ENCODE measurements at places on chromosomes 13 and 19.
A peak's percentile ranks its signal among the peaks of the same experiment; 100 is the strongest.

- peak; percentile 66 for DNase-seq
Measured at GRCh38 chr19:49889687-49890348, 6.9 kb downstream of the IL4I1 start.

DNA sequence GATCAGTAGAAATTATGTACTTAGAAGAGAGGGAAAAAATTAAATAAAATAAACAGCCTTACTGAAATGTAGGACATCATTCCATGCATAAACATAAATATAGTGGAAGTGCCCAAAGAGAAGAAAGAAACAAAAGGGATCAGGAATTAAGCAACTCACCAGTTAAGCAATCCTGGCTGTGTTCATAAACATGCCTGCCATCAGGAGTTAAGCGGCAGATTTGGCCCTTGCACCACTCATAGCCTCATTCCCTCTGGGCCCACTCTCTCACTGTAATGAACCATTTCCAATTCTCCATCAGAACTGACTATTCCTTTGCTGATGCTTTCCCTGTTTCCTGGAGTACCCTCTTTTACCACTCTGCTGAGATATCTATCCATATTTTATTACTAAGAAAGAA, 281.4 kb downstream of the LHFPL6 start:
- no peak for DNase-seq

DNA sequence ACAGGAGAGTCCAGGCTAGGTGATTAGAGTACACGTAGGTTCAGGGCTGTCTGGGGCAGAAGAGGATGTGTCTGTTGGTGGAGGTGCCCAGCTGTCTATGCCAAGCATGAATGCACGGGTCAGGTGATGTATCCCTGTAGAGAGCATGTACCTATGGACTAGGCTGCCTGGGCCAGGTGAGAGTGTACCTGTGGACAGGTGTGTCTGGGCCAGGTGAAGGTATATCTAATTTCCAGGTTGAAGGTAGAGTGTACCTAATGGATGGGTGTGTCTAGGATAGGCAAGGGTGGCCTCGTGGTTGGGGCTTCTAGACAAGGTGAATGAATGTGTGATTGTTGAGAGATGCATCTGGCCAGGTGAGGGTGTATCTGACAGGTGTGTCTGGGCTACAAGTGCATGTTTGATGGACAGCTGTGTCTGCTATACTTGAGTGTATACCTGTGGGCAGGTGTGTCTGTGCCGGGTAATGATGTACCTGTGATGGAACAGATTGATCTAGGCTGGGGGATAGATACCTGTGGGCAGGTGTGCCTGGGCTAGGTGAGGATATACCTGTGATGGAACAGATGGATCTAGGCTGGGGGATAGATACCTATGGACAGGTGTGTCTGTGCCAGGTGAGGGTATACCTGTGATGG, 15.5 kb upstream of the ZNF414 start:
- DNase-seq, result no peak

GRCh38 chr19:48726556-48726955, 7.0 kb upstream of the MAMSTR start:
- no peak for DNase-seq

DNA sequence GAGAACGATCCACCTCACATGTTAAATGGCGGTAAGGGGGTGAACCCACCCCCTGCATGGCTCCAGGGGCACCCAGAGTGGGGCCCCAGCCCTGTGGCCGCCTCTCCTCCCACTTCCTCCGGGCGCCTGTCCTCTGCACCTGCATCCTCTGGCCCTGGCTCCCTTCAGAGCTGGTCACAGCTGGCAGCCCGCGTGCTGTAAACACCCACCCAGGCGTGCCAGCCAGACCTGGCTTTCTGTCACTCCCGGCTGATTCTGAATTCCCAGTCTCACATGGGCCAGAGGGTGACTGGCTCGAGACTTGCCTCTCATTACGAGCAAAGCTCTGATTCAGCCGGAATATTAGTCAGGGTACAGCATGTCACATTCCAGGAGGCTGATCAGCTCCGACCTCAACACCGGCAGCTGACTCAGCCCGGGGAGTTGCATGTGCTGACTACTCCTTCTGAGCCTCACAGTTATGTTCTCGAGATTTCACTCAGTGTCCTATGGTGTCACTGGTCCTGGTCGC, 75.1 kb downstream of the GNG7 start:
- peak; percentile 61 for DNase-seq

GRCh38 chr19:33891773-33892172, 95.1 kb downstream of the KCTD15 start:
- no peak for DNase-seq

GRCh38 chr19:36093687-36094086, 17.3 kb upstream of the OVOL3 start:
- DNase-seq, result no peak

- DNase-seq, result no peak
Measured at GRCh38 chr19:48813123-48813913, 2.5 kb upstream of the BCAT2 start.

GRCh38 chr13:30216111-30216510, 91.2 kb downstream of the KATNAL1 start:
- no peak for DNase-seq

DNA sequence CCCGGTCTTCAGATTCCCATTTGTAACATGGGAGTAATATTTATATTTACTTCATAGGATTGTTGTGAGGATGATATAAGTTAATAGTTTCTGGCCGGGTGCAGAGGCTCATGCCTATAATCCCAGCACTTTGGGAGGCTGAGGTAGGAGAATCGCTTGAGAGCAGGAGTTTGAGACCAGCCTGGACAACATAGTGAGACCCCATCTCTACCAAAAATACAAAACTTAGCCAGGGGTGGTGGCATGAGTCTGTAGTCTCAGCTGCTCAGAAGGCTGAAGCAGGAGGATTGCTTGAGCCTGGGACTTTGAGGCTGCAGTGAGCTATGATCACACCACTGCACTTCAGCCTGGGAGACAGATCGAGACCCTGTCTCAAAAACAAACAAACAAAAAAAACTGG, 11.2 kb downstream of the CATSPERG start:
- DNase-seq, result no peak

DNA sequence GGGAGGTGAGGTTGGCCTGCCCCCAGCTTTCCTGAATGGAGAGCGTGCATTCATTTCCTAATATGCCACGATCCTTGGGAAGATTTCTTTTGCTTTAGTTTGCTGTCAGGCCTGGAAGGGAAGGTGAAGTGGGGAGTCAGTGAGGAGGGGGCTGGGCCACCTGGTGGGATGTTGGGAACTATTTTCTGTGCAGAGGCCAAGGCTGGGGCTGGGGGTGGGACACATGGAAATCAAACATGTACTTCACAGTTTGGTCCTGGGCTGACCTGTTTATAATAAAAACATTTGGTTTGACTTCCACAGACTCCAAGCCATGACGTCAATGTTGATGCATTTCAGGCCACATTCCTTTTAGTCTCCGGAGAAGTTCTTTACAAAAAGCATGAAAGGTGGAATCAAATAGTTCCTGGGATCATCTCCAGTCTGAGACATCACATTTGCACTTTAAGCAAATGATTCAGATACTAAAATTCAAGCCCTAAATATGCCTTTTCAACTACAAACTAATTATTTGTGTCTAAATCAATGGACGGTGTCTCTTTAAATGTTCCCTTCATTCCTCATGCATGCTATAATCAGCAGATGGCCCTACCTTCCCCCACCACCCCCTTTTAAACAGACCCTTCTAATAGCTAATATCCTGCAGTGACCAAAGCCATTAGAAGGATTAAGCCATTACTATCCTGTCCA, 41.5 kb upstream of the MEDAG start:
- DNase-seq, result no peak

GRCh38 chr13:75938811-75939560, 302.9 kb downstream of the LMO7 start:
- DNase-seq, result no peak

DNA sequence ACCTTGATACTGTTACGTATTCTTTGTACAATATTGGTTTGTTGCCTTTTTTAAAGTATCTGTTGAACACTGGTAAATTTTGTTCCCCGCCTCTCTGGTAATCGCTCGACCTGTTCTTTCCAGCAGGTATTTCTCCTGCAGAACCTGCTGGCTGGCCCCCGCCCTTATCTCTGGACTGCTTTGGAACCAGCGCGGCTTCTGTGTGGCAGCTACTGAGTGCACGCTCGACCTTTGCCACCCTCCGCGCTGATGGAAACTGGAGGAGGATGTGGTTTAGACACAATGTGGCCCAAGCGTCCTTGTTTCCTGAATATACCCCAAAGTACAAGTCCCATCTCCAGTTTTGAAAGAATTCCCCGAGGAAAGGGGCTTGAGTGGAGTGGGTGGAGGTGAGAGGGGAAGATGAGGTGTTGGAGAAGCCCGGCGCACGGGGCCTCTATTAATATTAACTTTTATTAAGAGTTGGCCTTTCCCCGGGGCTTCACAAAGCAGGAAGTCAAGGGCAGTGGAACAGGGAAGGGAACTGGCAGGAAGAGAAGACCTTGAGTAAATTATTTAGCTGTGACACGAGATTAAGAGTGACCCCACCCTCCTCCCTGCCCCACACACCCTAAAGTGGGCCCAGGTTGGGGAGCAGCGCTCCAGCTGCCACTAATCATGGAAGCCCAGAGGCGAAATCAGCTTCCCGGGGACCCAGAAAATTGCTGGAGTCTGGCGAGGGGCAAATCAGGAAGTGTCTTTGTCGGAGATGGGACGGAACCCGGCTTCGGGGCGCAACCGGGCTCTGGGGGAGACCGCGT, 16.0 kb downstream of the CDX2 start:
- DNase-seq, result no peak

GRCh38 chr19:41384351-41384750, 8.0 kb downstream of the TMEM91 start:
- DNase-seq, result no peak

GRCh38 chr13:33345842-33346241, 60.3 kb upstream of the STARD13 start:
- DNase-seq, result no peak

DNA sequence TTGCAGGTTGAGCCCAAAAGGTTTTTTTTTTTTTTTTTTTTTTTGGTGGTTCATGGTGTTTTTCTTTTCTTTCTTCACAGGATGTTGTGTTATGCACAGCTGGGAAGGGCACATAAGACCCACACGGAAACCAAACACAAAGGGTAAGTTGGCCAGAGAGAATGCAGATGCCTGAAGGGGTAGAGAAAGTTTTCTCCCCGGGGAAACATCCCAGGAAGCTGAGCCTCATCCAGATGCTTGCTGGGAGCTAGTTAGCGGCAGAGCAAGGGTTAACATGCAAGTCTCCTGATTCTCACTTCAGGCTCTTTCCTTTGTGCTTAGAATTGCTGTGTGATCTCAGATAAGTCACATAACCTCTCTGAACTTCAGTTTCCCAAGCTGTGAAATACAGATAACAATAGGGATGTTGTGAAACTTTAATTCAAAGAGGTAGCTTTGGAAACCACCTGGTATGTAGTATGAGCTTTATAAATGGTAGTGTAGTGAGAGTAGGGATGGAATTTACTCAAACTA, 3.1 kb downstream of the ADGRE1 start:
- DNase-seq, result no peak

DNA sequence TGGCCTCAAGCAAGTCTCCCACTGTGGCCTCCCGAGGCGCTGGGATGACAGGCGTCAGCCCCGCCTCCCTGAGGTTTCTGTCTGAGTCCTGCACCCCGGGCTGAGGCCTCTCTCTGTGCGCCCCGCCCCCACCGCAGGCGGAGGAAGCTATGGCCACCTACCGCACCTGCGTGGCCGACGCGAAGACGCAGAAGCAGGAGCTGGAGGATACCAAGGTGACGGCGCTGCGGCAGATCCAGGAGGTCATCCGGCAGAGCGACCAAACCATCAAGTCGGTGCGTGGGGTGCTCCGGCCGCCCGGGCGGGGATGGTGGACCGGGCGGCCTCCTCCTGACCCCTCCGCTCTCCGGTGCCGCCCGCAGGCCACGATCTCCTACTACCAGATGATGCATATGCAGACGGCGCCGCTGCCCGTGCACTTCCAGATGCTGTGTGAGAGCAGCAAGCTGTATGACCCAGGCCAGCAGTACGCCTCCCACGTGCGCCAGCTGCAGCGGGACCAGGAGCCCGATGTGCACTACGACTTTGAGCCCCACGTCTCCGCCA, 12.7 kb downstream of the ARHGAP45 start:
- DNase-seq, result no peak

DNA sequence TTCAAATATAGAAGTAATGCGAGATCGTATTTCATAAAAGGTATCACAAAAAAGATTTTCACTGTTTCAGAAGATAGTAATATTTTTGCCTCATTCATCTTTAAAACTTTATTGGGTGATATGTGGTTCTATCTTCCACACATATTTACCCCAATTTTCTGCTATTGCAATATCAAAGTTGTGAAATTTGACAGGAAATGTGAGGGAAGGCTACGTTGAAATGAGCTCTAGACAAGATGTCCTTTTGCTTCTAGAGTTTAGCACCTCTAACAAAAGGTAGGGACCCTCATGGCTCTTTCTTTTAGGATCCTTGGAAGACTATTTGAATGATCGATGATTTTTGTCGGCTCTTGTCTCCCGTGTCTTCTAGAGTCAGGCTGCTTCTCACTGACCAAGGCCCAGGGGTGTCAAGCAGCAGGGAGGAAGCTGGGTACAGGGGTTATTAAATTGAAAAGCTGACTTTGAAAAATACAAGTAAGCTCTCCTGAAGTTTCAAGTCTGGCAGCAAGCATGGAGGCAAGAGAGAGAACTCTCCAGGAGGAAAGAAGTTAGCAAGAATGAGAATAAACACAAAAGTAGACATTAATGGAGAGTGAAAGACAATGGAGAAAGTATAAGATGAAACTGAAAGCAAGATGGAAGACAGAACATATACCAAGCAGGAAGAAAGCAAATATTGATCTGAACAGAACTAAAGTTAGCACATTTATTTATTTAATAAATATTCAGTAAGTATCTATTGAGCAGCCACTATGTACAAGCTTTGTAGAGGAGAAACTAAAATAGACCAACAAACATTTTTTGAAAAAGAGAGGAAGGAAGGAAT, 73.4 kb downstream of the RUBCNL start:
- no peak for DNase-seq

DNA sequence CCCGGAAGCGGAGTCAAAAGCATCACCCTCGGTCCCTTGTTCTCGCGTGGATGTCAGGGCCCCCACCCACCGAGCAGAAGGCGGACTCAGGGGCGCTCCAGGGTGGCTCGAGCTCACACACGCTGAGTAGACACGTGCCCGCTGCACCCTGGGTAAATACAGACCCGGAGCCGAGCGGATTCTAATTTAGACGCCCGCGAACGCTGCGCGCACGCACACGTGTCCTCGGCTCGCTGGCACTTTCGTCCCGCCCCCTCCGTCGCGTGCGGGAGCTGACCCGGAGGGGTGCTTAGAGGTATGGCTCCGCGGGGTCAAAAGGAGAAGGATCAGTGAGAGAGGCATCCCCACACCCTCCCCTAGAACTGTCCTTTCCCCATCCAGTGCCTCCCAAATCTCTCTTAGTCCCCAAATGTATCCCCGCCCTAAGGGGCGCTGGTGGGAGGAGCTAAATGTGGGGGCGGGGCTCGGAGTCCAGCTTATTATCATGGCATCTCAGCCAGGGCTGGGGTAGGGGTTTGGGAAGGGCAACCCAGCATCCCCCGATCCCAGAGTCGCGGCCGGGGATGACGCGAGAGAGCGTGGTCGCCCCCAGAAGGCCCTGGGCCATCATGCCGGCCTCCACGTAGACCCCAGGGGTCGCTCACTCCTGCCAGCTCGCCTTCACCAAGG, 451 bp upstream of the ICAM5 start:
- DNase-seq, result no peak
